ENCODE measurements at places on chromosomes 11 and 22.
A peak's percentile ranks its signal among the peaks of the same experiment; 100 is the strongest.

GRCh38 chr22:27775087-27775698 is 26.4 kb downstream of the MN1 start:
- DNase-seq = peak; percentile 56

- no peak for DNase-seq
Measured at GRCh38 chr11:10550503-10551289, 9.7 kb upstream of the RNF141 start.

DNA sequence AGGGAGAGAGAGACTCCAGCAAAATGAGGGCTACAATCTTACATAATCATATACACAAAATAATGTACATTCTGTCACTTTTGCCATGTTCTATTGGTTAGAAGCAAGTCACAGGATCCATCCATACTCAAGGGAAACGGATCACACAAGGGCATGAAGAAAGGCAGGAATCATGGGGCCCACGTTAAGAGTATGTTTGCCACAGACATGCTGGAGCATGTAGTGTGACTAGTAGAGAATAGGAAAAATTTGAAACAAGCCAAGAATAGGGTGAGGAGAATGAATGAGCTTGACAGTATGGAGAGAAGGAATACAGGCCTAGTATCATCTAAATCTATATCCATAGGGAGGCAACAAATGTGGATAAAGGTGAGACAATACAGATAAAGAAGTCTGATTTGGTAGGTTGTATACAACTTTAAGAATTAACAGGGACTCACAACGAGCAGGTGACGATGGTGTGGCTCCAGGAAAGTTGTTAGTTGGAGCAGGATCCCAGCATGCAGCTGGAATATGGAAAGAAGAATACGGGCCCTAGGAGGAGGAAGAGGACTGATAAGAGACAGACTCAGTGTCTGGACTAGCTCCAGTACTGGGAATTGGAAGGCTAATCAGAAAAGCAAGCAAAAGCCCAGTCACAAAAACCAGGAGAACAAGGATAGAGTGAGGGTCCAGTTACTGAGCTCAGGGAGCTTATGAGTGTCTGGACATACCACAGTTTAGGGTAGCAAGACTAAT is 301.7 kb upstream of the PITPNB start:
- no peak for DNase-seq

GRCh38 chr11:122025757-122026156 is 90.3 kb downstream of the BLID start:
- no peak for DNase-seq

GRCh38 chr11:6771926-6772893 is at the start of gene OR2AG2:
Gene OR2AG2, minus strand, starts transcription at chr11:6771976. Its CDS starts 3,019 bp downstream, at chr11:6768957.
- no peak for DNase-seq

DNA sequence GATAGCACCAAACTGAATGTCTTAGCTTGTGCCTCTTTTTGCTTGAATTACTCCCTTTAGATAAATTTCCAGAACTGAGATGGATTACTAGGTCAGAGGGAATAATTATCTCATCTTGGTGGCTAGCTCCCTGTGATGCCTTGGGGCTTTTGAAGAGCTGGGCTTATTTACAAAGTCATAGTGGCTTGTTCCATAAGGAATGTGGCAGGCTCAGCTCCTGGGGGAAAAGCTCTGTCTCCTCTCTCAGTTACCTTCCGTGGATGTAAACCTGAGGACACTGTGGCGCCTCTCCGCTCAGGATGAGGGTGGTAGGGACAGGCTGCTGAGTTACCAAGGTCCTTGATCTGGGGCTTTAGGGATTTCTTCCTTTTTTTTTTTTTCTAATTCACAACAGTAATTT is 121.7 kb downstream of the PARVA start:
- no peak for DNase-seq

DNA sequence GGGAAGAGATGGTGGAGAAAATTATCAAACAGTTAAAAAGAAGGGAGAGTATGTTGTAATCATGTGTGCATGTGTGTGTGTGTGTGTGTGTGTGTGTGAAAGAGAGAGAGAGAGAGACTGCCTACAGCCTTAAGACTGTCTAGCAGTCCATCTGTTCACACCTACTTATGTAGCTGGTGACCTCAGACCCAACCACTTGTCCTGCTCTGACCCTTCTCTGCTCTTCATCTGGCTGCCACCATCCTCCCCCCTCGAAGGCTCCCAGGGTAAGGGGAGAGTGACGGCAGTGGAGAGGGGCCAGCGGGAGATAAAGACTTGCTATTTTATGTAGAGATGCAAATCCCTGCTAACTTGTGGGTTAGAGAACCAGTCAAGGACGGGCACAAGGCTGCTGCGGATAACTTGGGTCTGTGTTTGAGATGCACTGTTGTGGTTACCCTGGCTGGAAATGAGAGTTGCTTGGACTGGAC is 24.9 kb upstream of the GRAMD1B start:
- peak; percentile 63 for DNase-seq

DNA sequence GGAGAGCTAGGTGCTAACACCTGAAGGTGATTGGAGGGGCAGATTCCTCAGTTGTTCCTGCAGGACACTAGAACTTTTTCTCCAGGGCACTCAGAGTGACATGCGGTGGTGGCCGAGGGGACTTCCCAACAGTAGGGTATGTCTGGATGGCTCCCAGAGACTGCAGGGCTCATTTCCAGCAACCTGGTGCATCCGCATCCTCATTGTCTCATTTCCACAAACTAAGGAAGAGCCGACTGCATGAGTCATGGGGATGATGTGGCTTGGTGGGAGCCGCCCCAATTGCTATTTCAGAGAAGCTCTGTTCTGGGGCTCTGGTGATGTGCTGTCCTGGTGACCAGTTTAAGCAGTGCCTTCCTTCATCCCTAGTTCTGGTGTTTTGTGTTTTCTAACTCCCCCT is 2.8 kb upstream of the ROBO4 start:
- DNase-seq = peak; percentile 61

DNA sequence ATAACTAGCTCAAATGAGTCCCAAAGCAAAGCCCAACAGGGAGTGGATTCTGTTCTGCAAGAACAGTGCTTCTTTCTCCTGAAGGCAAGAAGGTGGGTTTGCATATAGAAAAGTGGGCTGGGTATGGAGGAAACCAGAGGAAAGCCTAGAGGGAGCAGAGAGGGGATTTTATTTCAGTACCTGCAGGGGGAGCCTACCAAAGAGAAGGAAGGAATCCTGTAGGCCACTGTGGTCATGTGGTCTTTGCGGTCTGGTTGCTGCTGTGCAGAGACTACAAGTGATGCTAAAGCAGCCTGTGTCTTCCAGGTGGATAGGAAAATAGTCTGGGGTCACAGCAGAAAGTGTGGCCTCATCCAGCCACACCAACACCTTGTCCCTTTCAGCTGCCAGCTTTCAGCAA is 33.2 kb upstream of the ZBTB16 start:
- no peak for DNase-seq

DNA sequence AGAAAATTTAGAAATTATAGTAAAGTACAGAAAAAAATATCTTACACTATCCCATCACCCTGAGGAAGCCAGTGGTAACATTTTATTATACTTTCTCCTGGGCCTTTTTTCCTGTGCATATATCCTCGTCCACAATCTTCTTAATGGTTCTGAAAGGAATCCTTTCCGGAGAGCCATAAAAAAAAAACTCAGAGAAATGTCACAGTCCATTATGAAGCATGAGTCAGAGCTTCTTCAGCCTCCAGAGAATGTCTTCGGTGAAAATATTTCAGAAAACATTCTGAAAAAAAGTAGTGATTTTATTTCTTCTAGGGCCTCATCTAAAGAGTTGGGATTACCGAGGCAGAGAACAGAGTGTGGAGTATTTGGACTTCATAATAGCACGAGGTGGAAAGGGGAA is 163.4 kb downstream of the INSC start:
- no peak for DNase-seq

DNA sequence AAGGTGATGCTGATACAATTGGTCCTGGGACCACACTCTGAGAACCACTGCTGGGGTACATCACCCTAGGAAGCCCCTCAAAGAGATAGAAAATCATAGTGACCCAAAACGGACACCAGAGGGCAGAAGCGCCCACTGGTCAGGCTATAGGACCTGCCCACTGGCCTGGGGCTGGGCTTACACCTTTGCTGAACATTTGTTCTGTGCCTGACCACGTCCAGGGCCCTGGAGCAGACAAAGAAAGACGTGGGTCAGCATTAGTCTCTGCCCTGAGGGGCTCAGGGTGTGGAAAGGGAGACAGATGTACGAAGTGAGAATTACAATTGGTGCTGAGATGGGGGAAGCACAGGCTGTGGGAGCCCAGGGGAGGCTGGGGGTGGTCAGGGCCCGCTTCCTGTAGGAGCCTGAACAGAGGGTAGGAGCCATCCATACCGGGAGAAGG is 14.4 kb upstream of the SERPINH1 start:
- DNase-seq = peak; percentile 80

GRCh38 chr11:16184588-16184987 is 171.8 kb downstream of the SOX6 start:
- DNase-seq = no peak

GRCh38 chr11:77113382-77114088 is 10.9 kb downstream of the OMP start:
- DNase-seq = no peak

Data from left cardiac atrium (tissue), 4 donors.